ENCODE measurements at places on chromosomes 6 and 20. TPM values are rescaled to one million over a fixed set of nuclear protein-coding genes. Genes with fewer than 3 reads are reported as not detected.

GRCh38 chr6:21587179-21587960, 6.2 kb upstream of the SOX4 start:
- peak; percentile 57 for DNase-seq

DEFB132 gene
- polyA plus RNA-seq: not detected

GRCh38 chr20:38766071-38766470, 17.8 kb downstream of the ACTR5 start:
- no peak for DNase-seq

DNA sequence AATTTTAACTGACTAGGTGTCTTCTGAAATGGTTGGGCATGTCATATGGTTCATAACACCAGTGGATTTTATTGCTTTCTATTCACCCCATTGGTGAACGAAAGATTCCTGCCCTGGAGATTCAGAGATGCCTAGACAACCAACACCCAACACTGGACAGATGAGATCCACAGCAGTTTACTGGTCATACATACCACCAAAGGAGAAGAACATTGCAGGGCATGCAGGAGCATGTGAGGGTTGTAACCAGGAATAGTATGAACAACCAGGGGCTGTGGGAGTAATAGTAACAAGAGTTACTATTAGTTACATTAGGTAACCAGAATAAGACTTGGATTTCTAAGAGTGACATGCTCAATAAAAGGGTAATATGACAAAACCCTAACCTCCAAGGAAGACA, 77.8 kb upstream of the FABP7 start:
- no peak for DNase-seq

DDX43 gene
- polyA plus RNA-seq: 0.63 TPM

DNA sequence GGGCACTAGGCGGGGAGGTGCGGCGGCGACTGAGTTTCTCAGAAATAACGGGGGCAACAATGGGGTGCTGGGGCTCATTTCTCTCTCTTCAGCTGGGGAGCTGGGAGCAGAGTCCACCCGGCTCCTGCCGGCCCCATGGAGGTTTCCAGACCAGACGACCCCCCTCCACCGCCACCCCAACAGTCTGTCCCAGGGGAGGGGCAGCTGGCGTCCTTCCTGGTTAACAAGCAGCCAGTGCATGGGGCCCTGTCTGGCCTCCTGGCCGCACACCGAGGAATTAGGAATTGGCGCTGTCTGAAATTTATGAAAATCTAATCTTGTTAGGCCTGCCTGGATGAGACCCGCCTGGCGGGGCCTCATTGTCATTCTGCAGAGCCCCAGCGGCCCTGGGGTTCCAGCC, 42.4 kb downstream of the PMEPA1 start:
- no peak for DNase-seq

- no peak for DNase-seq
These were observed 10.8 kb upstream of the RHAG start for GRCh38 chr6:49647476-49647875.

All from large intestine (tissue), 12 donors.